Activated T-cell treated with anti-CD3 and anti-CD28 coated beads, Interleukin-2, amount 50 U/mL, for 72 hours (primary cell): ENCODE measurements at places on chromosomes 4 and X. TPM values are rescaled to one million over a fixed set of nuclear protein-coding genes. Genes with fewer than 3 reads are reported as not detected.

GRCh38 chr4:150231107-150231770, 153.0 kb downstream of the DCLK2 start:
- peaks cover 43% of the 10 kb centered on the region for H3K27me3 ChIP-seq
- no peaks in the 10 kb centered on the region for H3K36me3 ChIP-seq
- no peaks in the 10 kb centered on the region for H3K4me1 ChIP-seq
- H3K27ac ChIP-seq = no peak overlapping the region

DNA sequence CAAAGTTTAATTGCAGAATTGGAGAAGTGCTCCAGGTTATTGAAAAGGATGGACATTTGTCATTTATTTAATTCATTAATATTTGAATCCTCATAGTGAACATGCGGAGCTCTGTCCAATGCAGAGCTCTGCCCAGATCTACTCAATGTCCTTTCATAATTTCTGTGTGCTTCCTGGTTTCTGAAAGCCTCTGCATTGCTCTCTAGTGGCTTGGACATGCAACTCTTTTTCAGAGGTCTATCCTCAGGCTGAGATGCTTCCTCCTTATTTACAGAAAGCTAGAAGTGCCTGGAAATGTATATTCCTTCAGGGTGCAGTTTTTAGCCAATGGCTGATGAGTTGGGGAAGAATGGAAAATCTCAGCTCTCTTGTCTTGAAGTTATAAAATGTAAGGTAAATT, 786.1 kb upstream of the AADAT start:
- H3K27ac ChIP-seq = no peak overlapping the region
- DNase-seq = no peak
- H3K4me3 ChIP-seq = no peak overlapping the region
- no peaks in the 10 kb centered on the region for H3K36me3 ChIP-seq

DNA sequence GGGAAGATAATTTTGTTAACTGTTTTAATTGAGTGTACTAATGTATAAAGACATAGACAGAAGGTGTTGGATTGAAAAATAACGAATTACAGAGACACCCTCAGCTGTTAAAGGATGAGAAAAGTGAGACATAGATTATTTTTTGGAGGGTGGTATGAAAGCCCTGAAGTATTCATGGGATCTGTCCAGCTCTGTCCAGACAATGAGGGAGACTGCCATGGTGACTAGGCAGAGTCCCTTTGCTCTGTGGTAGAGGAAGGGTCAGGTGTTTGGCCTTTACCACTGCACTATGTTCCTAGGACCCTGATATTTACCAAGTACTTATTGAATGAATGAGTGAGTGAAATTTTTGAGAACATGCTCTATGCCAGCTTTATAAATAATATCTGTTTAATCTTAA, 11.4 kb downstream of the FGF2 start:
- H3K36me3 ChIP-seq = no peaks in the 10 kb centered on the region
- H3K4me1 ChIP-seq = no peaks in the 10 kb centered on the region
- H3K27ac ChIP-seq = no peak overlapping the region
- H3K4me3 ChIP-seq = no peak overlapping the region
- no peak for DNase-seq

The MAGEE2 gene
- total RNA-seq = not detected

DNA sequence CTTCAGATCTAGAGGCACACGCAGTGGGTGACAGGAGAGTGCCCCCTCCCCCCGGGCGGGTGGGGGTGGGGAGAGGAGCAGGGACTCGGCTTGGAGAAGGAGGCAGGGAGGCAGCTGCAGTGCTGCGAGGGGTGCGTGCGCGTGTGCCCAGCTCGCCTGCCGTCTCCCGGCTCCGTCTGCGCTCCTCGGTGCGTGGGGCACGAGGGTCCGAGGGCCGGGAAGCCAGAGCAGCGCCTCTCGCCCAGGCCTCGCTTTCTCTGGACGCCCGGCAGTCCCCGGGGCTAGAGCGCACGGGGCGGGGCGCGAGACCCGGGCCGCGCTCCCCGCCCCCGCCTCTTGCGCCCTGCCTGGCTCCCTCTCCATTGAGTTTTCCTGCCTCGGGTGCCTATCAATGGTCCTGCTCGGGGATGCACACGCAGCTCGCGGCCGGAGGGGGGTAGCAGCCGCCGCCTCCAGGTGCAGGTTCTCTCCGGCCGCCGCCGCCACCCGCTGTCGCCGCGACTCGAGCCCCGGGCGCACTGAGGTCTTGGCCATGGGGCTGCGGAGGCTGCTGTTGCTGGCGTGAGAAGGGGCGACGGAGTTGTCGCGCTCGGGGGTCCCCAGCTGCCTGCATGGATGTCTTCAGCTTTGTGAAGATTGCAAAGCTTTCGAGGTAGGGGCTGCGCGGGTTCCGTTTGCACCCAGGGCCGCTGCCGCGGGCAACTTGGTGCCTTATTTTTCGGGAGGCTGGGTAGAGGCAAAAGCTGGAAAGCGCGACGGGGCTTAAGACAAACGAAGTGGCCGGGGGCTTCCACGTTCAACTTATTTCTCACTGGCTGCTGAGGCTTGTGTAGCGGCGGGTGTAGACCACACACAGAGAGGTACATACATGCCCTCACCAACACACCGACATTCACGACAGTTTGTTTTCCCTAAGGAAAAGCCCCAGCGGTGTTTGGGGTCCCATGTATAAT, at the start of gene FRMPD4:
Gene FRMPD4 (plus strand): TSS at position 113 of the 953 bp plus-strand sequence. CDS start 499 bp downstream, at position 612.
- no peak within 1 kb of the TSS for H3K27ac ChIP-seq
- DNase-seq = no peak
- peaks cover 38% of the 10 kb centered on the region for H3K27me3 ChIP-seq
- H3K36me3 ChIP-seq = no peaks in the 10 kb centered on the region
- no peak within 1 kb of the TSS for H3K4me3 ChIP-seq
- no peaks in the 10 kb centered on the region for H3K4me1 ChIP-seq

The CENPC gene
- total RNA-seq = 44.7 TPM

The CSAG1 gene
- not detected for total RNA-seq

DNA sequence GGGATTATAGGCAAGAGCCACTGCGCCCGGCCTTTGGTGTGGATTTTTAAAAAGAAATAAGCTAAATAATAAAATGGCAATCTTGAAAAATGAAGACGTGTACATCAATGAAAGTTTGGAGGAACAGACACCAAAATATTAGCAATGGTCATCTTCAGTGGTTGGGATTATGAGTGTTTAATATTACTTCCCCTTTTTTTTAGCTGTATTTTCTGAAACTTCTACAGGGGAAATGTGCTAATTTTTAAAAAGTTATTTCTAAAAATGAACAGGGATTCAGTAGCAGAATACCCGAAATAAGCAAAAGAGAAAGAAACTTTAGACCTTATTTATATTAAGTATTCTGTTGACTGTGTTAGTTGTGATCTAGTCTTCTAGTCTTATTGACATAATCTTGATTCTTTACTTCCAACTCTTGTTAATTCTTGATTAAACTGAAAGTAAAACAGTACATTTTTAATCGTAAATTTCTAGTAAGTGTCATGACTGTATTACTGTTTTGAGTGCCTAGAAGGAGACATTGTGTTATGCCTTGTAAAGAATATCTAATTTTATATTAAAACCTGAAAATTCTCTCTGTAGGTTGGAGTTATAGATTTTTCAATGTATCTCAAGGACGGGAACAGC, 51.3 kb downstream of the RUFY3 start:
- no peaks in the 10 kb centered on the region for H3K4me1 ChIP-seq
- no peaks in the 10 kb centered on the region for H3K36me3 ChIP-seq
- no peak for DNase-seq
- no peak overlapping the region for H3K27ac ChIP-seq
- no peaks in the 10 kb centered on the region for H3K27me3 ChIP-seq

GRCh38 chrX:44432641-44433040, 89.2 kb upstream of the EFHC2 start:
- H3K4me3 ChIP-seq = no peak overlapping the region
- H3K36me3 ChIP-seq = peaks cover 4% of the 10 kb centered on the region
- H3K4me1 ChIP-seq = peaks cover 18% of the 10 kb centered on the region

- no peak overlapping the region for H3K27ac ChIP-seq
- no peaks in the 10 kb centered on the region for H3K27me3 ChIP-seq
- no peak overlapping the region for H3K4me3 ChIP-seq
- no peak for DNase-seq
These were observed 726.4 kb upstream of the MAGEB2 start for GRCh38 chrX:29488919-29489318.

DNA sequence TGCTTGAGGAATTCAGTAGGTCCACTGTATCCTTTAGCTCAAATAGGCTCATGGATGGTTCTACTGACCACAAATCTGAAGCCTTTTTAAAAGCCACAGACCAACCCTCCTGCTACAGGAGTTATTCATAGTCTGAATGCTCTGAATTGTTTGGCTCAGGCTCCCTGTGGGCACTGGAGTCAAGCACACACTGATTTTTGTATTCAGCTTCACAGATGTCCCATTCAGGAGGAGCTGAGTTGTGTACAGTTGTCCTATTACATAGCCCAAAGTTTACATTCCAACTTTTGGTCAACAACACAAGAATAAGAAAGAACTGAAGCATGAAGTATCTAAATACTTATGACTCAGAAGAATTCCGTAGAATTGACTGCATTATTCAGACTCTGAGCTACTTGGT, 243.9 kb downstream of the UNC5C start:
- no peak overlapping the region for H3K4me3 ChIP-seq
- no peak overlapping the region for H3K27ac ChIP-seq
- H3K36me3 ChIP-seq = peaks cover under 1% of the 10 kb centered on the region
- no peaks in the 10 kb centered on the region for H3K4me1 ChIP-seq
- no peak for DNase-seq

- no peaks in the 10 kb centered on the region for H3K4me1 ChIP-seq
- no peak for DNase-seq
- H3K27me3 ChIP-seq = no peaks in the 10 kb centered on the region
- no peak overlapping the region for H3K27ac ChIP-seq
These were observed 801.4 kb upstream of the GRID2 start for GRCh38 chr4:91502365-91502764.

The AMTN gene
- total RNA-seq = not detected

GRCh38 chrX:119411959-119412358, 12.8 kb downstream of the SLC25A43 start:
- H3K36me3 ChIP-seq = no peaks in the 10 kb centered on the region
- H3K27ac ChIP-seq = no peak overlapping the region
- DNase-seq = no peak
- H3K4me3 ChIP-seq = no peak overlapping the region
- no peaks in the 10 kb centered on the region for H3K4me1 ChIP-seq

The KLB gene
- not detected for total RNA-seq

DNA sequence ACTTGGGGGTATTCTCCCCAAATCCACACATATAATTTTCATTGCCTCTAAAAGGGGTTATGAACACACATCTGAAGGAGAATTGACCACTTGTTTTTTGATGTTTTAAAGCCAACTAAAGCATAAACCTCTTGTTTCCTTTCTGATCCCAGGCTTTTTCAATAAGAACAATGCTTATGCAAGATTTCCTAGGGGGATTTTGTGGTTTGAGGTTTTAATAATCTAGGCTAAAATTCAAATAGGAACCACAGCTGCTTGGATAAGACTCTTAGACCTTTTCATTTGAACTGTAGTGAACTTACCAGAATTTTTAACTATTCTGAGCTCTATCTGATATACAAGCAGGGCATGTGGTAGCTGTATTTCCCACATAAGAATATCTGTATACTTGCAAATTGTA, 651.1 kb downstream of the ANKRD50 start:
- no peaks in the 10 kb centered on the region for H3K4me1 ChIP-seq
- H3K4me3 ChIP-seq = no peak overlapping the region
- H3K27ac ChIP-seq = no peak overlapping the region
- no peak for DNase-seq

DNA sequence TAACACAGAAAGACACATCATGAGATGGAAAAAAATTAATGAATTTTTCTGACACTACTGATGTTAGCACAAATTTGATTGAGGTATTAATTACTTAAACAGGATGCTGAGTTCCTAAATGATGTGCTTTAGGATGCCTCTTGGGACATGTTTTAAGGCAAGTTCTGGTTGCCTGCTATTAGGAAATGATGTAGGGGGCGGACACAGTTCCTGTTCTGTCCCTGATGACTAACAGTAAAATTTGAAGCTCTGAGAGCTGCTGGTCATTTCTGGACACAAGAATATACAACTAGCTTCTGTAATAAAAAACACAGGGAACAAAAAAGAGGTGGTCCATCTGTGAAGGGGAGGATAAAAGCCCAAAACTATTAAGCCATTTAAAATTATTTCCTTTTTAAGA, 163.2 kb upstream of the ETNPPL start:
- no peak for DNase-seq
- H3K36me3 ChIP-seq = no peaks in the 10 kb centered on the region
- no peaks in the 10 kb centered on the region for H3K27me3 ChIP-seq
- no peak overlapping the region for H3K4me3 ChIP-seq
- no peaks in the 10 kb centered on the region for H3K4me1 ChIP-seq

DNA sequence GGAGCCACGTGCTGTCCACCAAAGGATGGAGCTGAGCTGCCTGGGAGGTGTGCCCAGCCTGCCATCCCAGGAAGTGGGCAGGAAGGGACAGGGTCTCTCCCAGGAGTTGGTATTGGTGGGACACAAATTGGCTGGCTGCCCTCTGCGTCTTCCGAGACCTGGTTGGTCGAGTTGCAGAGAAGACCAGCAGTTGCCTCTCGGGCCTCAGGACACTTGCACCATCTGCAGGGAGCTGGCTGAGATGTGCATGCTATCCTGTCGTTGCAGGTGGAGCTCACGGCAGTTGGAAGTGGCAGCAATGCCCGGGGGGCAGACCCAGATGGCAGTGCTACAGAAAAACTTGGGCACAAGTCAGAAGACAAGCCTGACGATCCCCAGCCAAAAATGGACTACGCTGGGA, 30.2 kb downstream of the BCORL1 start:
- no peak overlapping the region for H3K27ac ChIP-seq
- no peaks in the 10 kb centered on the region for H3K4me1 ChIP-seq
- H3K4me3 ChIP-seq = no peak overlapping the region
- H3K27me3 ChIP-seq = no peaks in the 10 kb centered on the region

DNA sequence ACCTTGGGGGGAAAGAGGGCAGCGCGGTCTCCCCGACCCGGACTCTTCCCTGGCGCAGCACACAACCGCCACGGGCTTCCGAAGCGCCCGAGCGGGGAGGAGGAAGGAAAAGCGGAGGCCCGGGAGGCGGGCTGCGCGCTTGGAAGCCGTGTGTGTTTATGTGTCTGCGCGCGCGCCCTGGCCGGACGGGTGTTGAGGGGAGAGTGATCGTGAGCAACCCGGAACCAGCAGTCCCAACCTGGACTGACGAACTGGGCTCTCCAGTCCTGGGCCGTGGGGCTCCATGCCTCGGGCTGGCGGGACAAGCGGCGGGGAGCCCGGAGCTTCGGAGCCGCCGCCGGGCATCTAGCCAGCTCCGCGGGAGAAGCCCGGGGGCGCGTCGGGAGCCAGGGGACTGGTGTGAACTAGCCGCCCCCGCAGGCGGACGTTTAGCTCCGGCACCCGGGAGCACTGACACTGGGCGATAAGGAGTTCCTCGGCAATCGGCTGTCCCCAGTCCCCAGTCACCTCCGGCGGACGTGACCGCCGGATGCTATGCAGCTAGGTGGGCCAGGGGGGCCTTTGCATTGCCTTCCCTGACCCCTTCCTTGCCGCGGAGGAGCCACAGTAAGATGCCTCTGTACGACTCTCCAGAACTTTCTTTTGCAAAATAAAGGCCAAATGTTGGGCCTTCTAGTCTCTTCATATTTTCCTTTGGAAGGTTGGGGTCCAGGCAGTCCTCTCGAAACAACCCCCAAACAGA, 74.8 kb upstream of the BCOR start:
- DNase-seq = peak; percentile 42
- H3K4me1 ChIP-seq = peaks cover 58% of the 10 kb centered on the region
- peaks cover 21% of the 10 kb centered on the region for H3K27me3 ChIP-seq
- H3K27ac ChIP-seq = peak overlapping the region; percentile 97

The PRRG1 gene
- not detected for total RNA-seq

The RGN gene
- total RNA-seq = not detected

GRCh38 chr4:37279894-37280592, 35.5 kb downstream of the NWD2 start:
- H3K27me3 ChIP-seq = no peaks in the 10 kb centered on the region
- H3K4me3 ChIP-seq = no peak overlapping the region
- H3K4me1 ChIP-seq = no peaks in the 10 kb centered on the region

GRCh38 chr4:42492962-42493361, 95.7 kb downstream of the SHISA3 start:
- H3K27me3 ChIP-seq = no peaks in the 10 kb centered on the region
- H3K4me3 ChIP-seq = no peak overlapping the region
- no peaks in the 10 kb centered on the region for H3K36me3 ChIP-seq
